ENCODE measurements at places on chromosomes 6 and 20.
A peak's percentile ranks its signal among the peaks of the same experiment; 100 is the strongest.

- DNase-seq: no peak
These were observed 8.0 kb upstream of the LAMP5 start for GRCh38 chr20:9506280-9506821.

GRCh38 chr6:30955367-30956042, 14.7 kb downstream of the MUCL3 start:
- DNase-seq: peak; percentile 41

DNA sequence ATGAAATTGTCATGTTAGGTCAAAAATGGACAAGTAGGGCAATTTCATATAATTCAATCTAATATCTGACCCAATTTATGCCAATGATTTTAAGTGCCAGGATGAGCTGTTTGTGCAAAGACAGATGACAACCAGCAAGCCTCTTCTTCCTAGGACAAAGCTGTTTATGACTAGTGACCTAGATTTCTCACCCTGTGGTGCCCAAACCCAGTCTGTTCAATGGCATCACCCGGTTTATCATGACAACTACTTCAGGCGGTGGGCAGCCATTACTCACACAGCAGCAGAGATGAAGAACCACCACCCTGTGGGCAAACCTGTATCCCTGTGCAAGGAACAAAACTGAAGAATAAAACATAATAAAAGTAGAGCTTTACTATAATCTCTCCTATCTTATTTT, 59.0 kb downstream of the MAP7 start:
- DNase-seq: no peak

DNA sequence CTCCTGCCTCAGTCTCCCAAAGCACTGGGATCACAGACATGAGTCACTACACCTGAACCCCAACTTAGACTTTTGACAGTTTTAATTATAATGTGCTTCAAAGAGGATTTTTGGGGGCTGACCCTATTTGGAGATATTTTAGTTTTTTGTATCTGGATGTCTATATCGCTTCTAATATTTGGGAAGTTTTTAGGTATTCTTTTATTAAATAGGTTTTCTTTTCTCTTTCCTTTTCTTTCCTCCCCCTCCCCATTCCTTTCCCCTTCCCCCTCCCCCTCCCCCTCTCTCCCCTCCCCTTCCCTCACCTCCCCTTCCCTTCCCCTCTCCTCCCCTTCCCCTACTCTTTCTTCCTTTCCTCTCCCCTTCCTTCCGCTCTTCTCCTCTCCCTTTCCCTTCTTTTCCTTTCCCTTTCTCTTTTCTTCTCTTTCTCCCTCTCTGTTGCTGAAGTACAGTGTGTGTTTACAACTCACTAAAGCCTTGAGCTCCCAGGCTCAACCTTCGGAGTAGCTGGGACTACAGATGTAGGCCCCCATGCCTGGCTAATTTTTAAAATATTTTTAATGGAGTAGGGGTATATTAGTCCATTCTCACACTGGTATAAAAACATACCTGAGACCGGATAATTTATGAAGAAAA, 24.4 kb upstream of the NKX2-4 start:
- DNase-seq: no peak

DNA sequence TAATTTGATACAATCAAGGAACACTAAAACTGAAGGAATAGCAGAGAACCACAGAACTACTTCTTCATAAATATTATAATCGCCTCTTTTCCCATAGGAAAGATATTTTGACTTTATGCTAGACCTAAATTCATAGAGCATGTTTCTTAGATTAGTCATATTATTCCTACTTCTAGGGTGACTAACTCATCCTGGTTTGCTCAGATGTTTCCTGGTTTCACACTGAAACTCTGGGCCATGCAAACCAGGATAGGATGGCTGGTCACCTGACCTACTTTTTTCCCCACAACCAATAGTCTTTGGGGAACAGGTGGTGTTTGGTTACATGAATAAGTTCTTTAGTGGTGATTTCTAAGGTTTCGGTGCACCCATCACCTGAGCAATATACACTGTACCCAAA, 42.8 kb downstream of the MMS22L start:
- no peak for DNase-seq

GRCh38 chr20:58818586-58819285, 32.0 kb downstream of the GNAS-AS1 start:
- DNase-seq: peak; percentile 8

DNA sequence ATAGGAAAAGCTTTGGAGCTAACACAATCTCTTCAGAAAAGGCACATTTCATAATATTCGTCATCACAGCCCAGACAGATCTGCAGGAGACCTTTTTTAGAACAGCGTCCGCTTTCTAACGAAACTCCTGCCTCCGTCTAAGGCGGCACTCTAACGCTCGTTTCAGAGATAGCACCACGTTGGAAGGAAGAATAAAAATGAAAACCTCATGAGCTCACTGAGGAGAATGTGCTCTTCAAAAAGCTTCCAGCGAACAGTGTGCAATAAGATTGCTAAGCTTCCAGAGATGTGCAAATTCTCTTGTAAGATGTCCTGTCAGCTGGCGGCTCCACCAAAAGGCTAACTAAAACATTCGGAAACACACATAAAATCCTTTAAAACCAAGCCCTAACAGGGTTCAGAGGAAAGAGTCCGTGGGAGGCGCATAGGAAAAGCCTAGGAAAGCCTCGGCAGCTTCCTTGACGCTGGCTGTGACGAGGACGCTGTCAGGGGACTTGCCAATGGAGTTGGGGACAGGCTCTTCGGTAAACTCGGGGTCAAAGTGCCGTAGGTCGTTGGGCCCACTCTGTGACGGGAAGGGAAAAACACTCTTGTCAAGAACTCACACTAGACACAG, 117.6 kb upstream of the SLC2A12 start:
- no peak for DNase-seq

- DNase-seq: no peak
These were observed 143.5 kb upstream of the NOX3 start for GRCh38 chr6:155599160-155599559.

GRCh38 chr6:2990248-2990931, 9.3 kb upstream of the NQO2 start:
- DNase-seq: no peak
